Sciatic nerve (tissue), 2 donors: ENCODE measurements at places on chromosomes 2 and 18.

DNA sequence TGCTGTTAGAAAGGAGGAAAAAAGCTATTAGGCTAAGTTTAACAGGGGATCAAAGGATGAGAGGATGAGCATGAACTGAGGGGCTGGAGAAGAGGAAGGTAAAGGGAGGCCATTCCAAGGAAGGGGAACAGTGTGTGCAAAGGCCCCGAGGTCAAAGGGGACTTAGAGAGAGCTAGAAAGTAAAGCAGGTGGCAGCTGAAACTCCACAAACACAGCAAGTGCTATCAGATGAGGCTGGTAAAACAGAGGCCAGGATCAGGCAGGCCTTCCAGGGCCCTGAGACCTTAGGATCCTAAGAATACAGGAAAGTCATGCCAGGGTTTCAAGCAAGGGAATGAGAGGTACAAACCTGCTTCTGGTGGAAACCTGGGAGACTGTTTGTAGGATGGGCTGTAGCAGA is 5.8 kb downstream of the HDAC4 start:
- no peak for DNase-seq

- peak; percentile 95 for DNase-seq
Measured at GRCh38 chr2:24046930-24047702, at the start of gene WDCP. WDCP (minus strand) TSS chr2:24047391; CDS start chr2:24039494, 7,897 bp downstream.

DNA sequence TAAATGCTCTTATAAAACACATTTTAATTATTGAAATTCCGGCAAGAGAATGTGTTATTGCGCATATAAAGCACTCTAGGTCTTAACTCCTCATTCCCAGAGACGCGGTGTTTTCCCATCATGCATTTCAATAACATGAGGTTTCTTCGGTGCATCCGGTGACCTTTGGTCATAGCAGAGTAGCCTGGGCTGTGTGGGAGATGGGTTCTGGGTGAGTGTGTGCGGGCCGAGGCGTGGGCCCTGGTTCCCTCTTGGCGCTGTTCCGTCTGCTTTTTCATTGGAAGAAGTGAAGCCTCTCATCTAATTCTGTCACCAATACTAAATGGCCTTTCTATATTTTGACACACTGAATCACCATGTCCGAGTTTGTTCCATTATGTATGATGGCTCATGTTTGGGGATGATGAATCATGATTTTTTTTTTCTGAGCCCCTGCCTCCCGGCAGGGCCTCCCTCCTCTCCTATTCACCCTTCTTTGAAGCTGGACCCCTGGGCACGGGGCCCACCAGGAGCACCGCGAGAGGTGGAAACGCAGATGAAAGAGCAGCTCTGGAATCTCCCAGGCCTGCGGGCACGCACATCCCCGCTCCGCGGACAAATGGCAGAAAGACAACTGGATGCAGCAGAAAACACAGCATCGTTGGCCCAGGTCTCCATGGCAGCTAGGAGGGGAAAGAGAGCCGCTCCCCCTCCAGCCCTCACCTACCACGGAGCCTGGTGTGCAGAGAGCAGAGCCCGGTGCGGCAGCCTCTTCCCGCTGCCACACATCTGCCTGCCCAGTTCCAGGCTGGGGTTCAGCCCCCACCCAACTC is 85.8 kb upstream of the HPCAL1 start:
- no peak for DNase-seq

DNA sequence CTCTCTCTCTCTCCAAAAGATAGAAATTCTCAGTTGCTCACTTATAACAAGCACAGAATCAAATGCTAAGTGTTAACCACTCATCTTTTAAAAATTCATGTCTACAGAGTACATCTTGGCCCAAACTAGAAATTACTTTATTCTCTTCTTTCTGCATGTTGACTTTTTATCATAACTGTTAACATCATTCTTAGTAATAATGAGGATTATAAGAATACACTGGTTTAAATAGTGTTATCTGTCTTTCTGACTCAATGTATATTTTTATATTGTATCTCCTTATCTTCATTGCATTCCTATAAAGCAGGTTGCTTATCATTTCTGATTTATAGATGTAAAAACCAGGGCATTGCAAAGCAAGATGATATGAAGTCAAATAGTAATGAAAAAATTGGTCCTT is 17.8 kb upstream of the KLF7 start:
- DNase-seq = no peak

GRCh38 chr18:9846162-9846925 is 39.4 kb upstream of the TXNDC2 start:
- no peak for DNase-seq

- DNase-seq = no peak
Measured at GRCh38 chr2:134714228-134714627, 4.6 kb downstream of the TMEM163 start.

DNA sequence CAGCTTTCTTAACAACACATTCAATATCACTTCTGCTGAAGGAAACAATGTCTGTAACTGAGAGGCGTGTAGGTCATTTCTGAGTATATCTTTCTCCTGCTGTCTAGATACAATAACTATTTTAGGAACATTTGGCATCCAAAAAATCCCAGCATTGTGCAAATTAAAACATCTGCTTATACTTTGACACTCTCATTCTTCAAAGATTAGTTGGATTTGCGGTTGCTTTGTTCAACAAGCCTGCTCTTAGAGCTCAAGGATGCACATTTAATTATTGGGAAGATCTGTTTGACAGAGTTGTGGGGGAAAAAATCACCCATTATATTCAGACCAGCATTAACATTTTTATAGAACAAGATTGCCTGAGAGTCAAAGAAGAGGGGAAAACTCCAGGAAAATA is 449.5 kb upstream of the HNRNPA3 start:
- no peak for DNase-seq

DNA sequence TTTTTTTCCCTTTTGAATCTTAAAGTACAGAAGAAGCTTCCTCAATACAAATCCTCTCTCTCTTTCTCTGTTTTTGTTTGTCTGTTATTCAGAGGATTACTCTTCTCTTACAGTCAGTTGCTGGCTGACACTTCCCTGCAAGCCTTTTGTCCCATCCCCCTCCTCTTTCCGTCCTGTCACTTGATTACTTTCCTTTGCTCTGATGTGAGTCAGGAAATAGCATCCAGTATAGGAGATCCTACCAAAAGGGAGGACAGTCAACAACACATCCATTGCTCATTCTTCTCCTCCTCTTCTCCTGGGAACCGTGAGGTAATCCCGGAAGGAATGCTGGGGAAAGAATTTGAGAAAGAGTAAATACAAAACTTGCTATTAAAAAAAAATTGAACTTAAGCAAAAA is 79.3 kb upstream of the SCN7A start:
- no peak for DNase-seq

DNA sequence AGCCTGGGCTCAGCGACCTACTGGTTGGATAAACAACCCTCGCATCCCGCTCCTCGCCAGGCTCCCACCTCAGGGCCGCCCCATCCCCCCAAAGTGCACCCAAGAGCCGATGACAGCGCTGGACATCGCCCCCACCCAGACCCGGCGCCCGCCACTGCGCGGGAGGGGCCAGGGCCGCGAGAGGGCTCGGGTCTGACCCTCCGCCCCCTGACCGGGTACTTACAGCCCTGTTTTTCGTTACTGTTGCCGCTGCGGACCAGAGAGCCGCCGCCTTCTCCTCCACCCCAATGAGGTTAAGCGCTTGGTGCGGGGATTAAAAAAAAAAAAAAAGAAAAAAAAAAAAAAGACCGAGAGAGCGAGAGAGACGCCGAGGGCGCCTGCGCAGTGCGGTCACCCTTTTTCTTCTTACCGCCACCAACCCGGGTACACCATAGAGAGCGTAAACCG is at the start of gene CLASP1:
Gene CLASP1 (minus strand): TSS at position 314 of the 447 bp plus-strand sequence. CDS start 43,567 bp downstream, outside the sequence.
- no peak for DNase-seq

DNA sequence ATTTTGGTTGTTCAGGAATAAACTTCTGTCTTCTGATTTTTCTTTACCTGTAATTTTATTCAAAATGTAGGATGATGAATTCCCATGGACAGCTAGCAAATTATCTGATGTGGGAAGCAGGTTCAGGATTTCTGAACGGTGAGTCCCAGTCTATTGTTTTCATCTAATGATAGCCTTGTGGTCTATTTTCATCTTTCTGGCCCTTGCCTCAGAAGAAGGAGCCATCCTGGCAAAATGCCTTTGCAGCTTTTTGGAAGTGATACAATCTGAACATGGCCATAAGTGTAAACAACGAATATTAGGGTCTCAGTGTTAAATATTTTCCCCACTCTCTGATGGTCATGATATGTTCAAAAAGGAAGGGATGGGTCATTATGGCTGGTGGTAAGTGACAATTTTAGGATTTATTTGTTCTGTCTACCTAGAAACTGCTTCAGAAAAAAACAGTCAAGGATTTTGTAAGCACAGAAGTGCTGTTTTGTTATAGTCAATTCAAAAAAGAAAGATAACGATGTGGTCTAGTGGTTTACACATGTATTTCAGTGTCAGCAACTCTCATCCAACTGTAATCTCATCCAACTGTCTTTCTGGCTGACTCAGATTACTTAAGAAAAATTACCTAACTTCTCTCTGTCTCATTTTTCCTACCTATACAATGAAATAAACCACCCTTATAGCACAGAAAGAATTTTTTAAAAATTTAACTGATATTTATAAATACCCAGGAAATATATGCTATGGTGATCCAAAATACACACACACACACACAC is 272.6 kb upstream of the ERBB4 start:
- no peak for DNase-seq

GRCh38 chr18:10119528-10119927 is 205.7 kb downstream of the VAPA start:
- DNase-seq = no peak

- no peak for DNase-seq
Measured at GRCh38 chr2:220586980-220587530, 959.6 kb downstream of the SLC4A3 start.

DNA sequence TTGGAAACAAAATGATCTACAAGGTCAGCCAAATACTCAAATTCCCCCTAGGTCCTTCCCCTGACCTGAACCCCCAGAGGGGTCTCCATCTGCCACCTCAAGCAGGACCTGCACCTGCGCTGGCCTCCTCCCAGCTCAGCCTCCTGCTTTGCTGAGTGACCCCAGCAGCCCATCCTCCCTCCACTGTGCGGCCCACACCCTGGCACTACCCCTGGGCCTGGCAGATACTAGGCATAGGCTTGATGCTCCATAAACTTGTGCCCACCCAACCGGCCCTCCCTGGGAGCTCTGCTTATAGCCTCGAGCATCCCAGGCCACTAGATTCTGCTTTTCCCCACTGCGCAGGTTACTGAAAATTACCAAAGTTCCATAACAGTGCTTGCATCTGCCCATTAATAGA is 156.2 kb downstream of the HDAC4 start:
- peak; percentile 47 for DNase-seq

- no peak for DNase-seq
Measured at GRCh38 chr2:18799397-18799796, 210.0 kb upstream of the NT5C1B start.

DNA sequence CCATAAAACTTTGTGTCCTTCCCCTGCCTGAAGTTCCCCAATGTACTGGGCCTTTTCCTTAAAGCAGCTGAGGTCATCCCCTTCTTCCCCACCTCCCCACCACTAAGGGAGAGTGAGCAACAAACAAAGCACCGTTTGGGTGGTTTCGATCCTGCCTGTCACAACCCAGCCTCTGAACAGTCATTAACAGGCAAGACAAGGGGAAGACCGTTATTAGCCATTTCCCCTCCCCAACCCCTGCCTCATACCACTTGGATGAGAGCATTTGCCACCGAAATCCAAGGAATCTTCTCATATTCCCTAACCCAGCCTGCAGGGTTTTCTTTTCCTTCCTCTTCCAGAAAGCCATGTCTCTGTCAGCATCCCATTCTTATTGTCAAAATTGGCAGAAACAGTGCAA is 65.6 kb downstream of the STRADB start:
- no peak for DNase-seq

GRCh38 chr18:55289775-55290174 is 298.2 kb downstream of the TCF4 start:
- no peak for DNase-seq

DNA sequence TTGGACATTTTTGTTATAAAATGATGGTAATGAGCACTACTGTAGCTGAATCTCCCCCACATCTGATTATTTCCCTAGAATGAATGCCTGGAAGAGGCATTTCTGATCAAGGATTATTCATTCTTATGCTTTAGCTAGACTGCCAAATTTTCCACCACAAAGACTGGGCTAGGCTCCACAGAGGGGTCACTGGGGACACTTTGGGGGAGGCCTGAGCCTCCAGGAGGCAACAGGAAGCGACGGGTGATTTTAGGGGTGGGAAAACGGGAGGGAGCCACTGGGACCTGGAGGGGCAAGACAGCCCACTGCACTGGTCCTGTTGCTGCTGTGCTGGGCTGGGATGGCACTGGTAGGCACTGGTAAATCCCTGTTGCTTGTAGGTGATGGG is 2.4 kb upstream of the ASB1 start:
- no peak for DNase-seq

DNA sequence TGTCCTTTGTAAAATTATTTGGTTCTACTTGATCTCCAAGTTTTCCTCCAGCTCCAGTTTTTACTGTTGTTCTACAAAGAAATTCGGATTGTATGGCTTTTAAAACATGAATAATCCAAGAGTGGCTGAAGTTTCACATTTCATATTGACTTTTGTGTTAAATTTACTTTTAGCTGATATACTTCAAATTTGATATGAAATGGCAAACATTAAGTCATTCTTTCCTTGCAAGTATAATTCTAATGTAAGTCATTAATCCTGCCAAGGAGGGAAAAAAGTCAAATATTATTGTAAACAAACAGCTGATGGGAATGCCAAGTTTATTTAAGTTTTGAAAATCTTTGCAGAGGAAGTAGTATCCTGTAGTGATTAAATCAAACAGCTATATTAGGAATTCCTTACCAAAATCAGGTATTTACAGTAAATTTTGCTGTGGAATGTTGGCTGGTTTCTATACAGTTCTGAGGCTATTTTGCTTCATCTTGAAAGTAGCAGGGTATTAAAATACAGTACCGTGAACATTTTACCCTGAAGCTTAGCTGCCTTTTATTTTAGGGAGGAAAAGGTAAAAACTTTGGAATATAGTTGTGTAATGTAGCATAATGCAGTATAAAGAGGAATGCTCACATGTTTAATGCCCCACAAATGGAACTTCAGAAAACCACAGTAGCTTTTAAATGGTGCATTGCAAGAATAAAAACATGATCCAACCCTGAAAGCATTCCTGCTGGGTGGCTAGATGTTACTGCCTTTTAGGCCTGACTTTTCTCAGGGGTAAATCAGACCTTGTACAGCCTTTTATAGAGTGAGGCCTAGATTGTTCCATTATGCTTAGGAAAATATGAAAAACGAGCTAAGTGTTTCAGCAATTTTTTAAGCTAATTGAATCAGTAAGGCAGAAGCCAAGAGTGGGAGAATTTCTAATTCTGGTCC is 62.7 kb upstream of the NT5C1B start:
- DNase-seq = no peak
